ENCODE measurements at places on chromosomes 12 and 14.

DNA sequence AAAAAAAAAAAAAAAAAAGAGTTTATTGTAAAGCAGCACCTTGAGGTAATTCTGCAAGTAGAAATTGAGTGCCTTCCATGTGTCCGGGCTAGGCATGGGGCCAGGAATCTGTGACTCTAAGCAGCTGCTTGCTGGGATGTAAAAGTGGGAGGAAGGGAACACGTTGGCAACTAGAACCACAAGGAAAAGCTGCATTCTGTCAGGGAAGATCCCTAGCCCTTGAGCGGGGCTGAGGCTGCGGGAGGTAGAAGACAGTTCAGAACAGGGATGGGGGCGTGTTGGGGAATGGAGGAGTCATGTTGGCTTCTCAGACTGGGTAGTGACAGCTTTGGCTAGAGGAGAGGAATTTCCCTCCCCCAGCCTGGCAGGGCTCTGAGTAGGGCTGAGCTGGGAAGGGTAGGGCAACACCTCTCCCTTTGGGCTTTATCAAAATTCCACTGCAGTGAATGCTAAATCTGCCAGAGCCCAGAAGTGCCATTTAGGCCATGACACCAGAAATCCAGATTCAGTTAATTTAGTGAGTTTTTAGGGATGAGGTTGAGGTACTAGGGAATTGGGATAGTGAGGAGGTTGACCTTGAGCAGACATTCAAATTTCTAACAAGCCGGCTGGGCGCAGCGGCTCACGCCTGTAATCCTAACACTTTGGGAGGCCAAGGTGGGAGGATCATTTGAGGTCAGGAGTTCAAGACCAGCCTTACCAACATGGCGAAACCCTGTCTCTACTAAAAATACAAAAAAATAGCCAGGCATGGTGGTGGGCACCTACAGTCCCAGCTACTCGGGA is 3.4 kb upstream of the TRAFD1 start:
- DNase-seq, result no peak

GRCh38 chr12:124030008-124030407 is 57.0 kb downstream of the ZNF664 start:
- DNase-seq, result no peak

DNA sequence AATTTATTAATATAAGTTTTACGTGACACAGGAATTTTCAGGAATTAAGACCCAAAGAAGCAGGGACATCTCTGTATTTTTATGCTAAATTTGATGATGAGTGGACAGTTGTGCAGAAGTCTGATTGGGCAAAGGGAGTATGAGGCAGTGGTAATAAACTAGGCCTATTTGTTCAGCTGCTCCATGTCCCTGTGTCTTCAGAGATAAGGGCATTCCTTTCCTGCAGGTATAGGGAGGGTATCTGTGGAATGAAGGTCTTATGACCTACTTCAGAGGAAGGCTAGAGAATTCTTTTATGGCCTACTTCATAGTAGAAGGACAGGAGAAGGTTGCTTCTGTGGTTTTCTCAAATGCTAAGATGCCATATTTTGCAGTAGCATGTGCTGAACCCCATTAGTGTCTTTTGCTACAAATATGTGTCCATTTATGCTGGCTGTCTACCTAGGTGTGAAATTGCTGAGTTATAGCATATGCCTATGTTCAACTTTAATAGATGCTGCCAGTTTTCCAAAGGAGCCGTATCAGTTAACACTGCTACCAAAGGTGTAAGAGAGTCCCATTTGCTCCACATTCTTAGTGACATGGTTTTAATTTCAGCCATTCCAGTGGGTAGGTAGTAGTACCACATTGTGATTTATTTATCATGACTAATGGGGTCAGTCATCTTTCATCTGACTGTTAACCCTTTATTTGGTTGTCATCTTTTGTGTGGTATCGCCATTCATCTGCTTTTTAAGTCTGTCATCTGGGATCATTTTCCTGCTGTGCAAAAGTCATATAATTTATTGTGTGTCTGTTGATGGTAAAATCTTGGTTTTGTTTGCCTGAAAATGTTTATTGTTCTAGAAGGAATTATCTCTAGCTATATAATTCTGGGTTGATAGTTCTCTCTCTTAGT is 410.7 kb upstream of the RGS6 start:
- DNase-seq, result no peak

- no peak for DNase-seq
Observed at GRCh38 chr14:76352639-76353281, 23.2 kb upstream of the ESRRB start.
